Mesothelial cell of epicardium (in vitro differentiated cells): ENCODE measurements at places on chromosomes 5 and 9. TPM values are rescaled to one million over a fixed set of nuclear protein-coding genes. Genes with fewer than 3 reads are reported as not detected.
A peak's percentile ranks its signal among the peaks of the same experiment; 100 is the strongest.

- no peak overlapping the region for H3K27ac ChIP-seq
- peaks cover 4% of the 10 kb centered on the region for H3K27me3 ChIP-seq
- peaks cover 7% of the 10 kb centered on the region for H3K4me1 ChIP-seq
- no peak overlapping the region for H3K4me3 ChIP-seq
Observed at GRCh38 chr9:121921444-121921843, 171.7 kb downstream of the TTLL11 start.

GRCh38 chr5:164097749-164098148 is 592.3 kb downstream of the MAT2B start:
- H3K27me3 ChIP-seq = no peaks in the 10 kb centered on the region
- no peaks in the 10 kb centered on the region for H3K36me3 ChIP-seq
- H3K4me3 ChIP-seq = no peak overlapping the region
- H3K27ac ChIP-seq = no peak overlapping the region
- no peak for DNase-seq

- peaks cover 13% of the 10 kb centered on the region for H3K4me1 ChIP-seq
- DNase-seq = no peak
- H3K27me3 ChIP-seq = peaks cover 4% of the 10 kb centered on the region
- H3K4me3 ChIP-seq = no peak overlapping the region
- no peak overlapping the region for H3K27ac ChIP-seq
Observed at GRCh38 chr5:172530878-172531703, 76.8 kb upstream of the SH3PXD2B start.

DNA sequence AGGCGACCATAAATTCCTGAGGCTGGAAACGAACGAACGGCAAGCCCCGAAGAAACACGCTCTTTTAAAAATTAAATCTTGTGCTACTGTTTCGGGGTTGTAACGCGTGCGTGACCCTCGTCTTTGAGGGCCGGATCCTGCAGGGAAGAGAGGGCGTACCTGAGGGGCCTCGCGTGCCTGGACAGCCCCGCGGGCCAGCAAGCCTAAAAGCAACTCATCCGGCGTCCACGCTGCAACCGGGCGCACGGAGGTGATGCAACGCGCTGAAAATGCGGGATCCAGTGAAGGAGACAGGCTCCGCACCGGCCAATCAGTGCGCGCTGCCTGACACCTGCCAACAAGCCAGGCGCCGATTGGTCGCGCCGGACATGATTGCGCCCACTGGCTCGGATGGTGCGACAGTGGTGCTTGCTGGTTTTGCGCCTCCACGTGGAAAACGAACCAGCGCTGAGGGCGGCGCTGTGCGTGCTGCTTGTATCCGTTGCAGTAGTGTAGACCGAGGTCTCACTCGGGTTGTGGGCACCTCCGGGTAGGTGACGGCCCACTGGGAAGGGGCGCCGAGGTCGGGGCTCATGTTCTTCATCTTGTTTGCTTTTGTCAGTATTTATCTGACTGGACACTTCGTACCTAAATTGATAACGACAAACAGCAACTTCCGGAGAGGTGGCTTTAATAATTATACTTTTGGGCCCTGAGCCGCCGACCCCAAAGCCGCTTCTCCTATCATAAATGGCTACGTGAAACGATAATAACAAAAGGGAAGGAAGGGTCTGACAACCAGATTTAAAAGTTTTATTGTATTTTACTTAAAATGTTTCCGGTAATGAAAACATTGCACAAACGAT is at the start of gene IARS1:
Gene IARS1, minus strand, starts transcription at position 246 of the 845 bp plus-strand sequence. CDS start 4,278 bp downstream, outside the sequence.
- peaks cover 39% of the 10 kb centered on the region for H3K4me1 ChIP-seq
- DNase-seq = peak; percentile 100
- peaks cover 26% of the 10 kb centered on the region for H3K36me3 ChIP-seq
- H3K27me3 ChIP-seq = no peaks in the 10 kb centered on the region
- peak within 1 kb of the TSS; percentile 99 for H3K27ac ChIP-seq

- H3K4me1 ChIP-seq = no peaks in the 10 kb centered on the region
- DNase-seq = no peak
- H3K27ac ChIP-seq = no peak overlapping the region
- no peak overlapping the region for H3K4me3 ChIP-seq
Observed at GRCh38 chr9:102178811-102179210, 440.4 kb upstream of the GRIN3A start.

DNA sequence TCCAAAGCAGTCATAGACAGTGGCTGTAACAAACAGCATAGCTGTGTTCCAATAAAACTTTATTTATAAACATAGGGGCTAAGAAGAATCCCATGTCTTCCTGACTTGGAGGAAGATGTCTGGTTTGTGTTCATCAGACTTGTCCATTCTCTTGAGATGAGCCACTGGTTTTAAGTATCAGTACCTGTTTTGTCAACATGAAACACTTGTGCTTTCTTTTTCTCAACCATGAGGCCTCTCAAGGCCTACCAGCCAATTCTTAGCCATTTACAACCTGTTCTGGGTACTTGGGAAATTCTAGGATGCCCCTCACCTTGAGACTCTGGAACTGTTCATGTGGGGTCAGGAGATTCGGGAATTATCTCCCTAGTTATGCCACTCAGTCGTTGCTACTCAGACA is 154.3 kb upstream of the PPP1R2B start:
- H3K4me1 ChIP-seq = peaks cover 2% of the 10 kb centered on the region
- no peaks in the 10 kb centered on the region for H3K27me3 ChIP-seq
- H3K4me3 ChIP-seq = no peak overlapping the region
- no peaks in the 10 kb centered on the region for H3K36me3 ChIP-seq

DNA sequence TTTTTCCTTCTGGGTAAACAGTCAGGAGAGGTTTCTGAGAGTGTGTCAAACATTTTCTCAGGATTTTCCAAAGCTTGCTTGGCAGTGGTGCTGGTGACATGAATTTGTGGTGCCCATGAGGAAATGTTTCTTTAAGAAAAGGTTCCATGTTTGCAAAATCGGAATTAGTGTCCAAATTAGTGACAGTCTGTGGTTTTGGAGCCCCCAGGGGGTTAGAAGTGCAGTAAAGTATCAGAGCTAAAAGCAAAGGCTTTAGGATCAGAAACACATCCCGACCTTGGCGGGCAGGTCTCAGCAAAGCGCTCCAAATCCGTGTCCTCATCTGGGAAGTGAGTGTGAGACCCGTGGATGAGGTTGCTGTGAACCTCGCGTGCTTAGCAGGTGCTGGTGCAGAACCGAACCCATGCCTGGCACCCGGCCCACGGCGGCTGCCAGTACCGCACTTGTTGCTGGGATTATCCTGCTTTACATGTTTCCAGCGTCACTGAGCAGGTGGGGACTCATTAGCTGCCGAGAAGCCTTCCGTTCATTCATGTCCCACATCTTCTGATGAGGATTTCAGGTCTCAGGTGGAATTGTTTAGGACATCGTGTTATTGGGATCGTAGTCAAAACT is 70.8 kb upstream of the COL5A1 start:
- H3K36me3 ChIP-seq = no peaks in the 10 kb centered on the region
- peaks cover 8% of the 10 kb centered on the region for H3K4me1 ChIP-seq
- no peaks in the 10 kb centered on the region for H3K27me3 ChIP-seq
- no peak overlapping the region for H3K4me3 ChIP-seq

DNA sequence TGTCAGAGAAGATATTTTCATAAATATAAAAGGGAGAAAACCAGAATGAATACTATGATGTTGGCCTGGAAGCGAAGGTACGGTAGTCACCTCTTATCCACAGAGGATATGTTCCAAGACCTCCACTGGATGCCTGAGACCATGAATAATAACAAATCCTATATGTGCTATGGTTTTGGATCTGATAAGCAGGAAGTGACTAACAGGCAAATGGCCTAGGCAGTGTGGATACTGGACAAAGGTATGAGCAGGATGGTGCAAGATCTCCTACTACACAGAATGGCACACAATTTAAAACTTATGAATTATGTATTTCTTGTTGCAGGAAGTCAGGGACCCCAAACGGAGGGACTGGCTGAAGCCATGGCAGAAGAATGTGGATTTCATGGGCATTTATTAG is 48.2 kb downstream of the ADAMTS12 start:
- no peaks in the 10 kb centered on the region for H3K4me1 ChIP-seq
- no peak overlapping the region for H3K27ac ChIP-seq
- no peaks in the 10 kb centered on the region for H3K27me3 ChIP-seq
- no peak overlapping the region for H3K4me3 ChIP-seq
- no peaks in the 10 kb centered on the region for H3K36me3 ChIP-seq
- DNase-seq = no peak

- no peak overlapping the region for H3K27ac ChIP-seq
- no peak for DNase-seq
- no peak overlapping the region for H3K4me3 ChIP-seq
- peaks cover 26% of the 10 kb centered on the region for H3K4me1 ChIP-seq
Observed at GRCh38 chr9:78574354-78575045, 277.6 kb downstream of the PSAT1 start.

DNA sequence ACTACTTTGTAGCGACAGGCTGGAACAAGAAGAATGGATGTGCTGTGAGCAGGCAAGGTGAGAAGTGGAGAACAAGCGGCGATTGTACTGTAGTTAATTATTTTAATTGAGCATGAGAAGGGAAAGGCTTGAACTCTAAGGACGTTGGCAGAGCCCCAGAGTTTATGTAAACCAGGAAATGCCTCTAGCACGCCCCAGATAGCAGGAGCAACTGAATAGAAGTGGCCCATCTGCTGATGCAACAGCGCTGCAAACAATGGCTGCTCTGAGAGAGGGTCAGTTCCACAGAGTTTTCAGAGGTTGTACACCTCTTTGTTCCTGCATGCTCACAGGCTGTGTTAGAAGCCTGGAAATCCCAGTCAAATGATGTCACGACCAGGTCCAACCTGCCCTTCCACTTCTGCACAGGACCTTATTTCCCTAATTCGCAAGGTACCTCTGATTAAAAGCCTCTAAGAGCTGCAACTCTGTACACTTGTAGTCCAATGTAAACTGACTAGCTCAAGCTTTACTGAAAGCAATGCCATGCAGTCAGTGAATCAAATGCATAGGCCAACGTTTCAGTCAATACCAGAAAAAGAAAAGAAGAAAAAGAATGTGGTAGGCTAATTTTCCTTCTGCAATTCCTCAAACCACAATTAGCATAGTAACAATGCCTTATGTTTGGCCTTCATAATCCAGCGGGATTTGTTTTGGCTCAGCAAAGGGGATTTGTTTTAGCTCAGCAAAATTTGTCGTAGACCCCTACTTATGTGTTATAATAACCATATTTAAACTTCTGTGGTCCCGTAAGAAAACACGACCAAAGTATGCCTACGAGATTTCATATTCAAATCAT is 119.6 kb upstream of the RETREG1 start:
- no peaks in the 10 kb centered on the region for H3K27me3 ChIP-seq
- peak overlapping the region; percentile 86 for H3K27ac ChIP-seq
- DNase-seq = peak; percentile 49
- H3K4me1 ChIP-seq = peaks cover 52% of the 10 kb centered on the region
- H3K36me3 ChIP-seq = peaks cover 8% of the 10 kb centered on the region
- H3K4me3 ChIP-seq = peak overlapping the region; percentile 3

DNA sequence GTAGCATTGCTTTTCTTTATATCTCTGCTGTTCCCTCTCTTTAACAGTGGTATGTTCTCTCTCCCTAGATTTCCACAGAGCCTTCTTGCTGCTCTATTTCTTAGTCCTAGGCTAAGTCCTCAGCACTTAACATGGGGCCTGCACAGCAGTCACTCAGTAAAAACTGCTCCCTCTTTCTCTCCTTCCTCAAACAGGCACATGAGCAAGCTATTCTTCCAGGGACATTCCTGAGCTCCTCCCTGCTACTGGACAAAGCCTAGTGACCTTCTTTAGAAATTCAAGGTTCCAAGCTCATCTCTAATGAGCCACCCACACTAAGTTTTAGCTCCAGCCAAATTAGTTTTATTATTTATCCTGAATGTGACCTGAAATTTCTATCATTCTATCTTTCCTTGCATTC is 39.5 kb downstream of the TRIM32 start:
- DNase-seq = no peak
- H3K4me1 ChIP-seq = no peaks in the 10 kb centered on the region
- no peak overlapping the region for H3K27ac ChIP-seq
- H3K36me3 ChIP-seq = no peaks in the 10 kb centered on the region
- peaks cover 11% of the 10 kb centered on the region for H3K27me3 ChIP-seq

DNA sequence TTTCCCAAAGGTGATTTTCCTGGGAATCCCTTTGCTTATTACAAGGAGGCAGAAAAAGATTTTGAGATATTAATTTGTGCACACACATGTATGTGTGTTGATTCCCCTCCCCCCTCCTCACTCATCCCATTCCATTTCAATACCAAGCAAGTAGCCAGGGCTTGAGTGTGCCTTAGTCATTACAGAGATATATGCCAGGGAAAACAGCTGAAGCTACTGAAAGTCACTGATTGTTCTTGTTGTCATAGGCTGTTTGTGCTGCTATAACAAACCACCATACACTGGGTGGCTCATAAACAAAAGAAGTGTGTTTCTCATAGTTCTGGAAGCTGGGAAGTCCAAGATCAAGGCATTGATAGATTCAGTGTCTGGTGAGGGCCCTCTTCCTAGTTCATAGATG is 158.6 kb downstream of the BAAT start:
- peaks cover 10% of the 10 kb centered on the region for H3K27me3 ChIP-seq
- H3K36me3 ChIP-seq = no peaks in the 10 kb centered on the region
- DNase-seq = no peak
- no peak overlapping the region for H3K4me3 ChIP-seq
- H3K4me1 ChIP-seq = peaks cover 3% of the 10 kb centered on the region

GRCh38 chr5:103451261-103451660 is 111.3 kb downstream of the NUDT12 start:
- H3K4me1 ChIP-seq = no peaks in the 10 kb centered on the region
- no peak overlapping the region for H3K4me3 ChIP-seq
- H3K36me3 ChIP-seq = no peaks in the 10 kb centered on the region
- H3K27me3 ChIP-seq = no peaks in the 10 kb centered on the region
- no peak for DNase-seq

DNA sequence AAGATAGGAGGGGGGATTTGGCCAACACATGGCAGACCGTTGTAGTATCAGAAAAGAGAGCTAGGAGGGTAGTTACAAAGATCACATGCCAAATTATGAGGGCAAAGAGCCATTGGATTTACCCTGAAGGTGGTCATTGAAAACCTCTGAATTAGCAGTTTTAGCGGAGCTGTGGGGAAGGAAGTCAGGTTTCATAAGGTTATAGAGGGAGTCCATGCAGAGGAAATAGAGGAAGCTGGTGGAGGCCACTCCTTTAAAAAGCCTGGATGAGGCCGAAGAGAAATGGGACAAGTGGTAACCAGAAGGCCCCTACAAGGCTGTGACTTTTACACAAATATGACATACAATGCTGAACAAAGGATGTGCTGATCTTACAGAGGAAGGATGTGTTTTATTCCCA is 13.2 kb downstream of the DOCK8 start:
- H3K27me3 ChIP-seq = no peaks in the 10 kb centered on the region
- H3K36me3 ChIP-seq = no peaks in the 10 kb centered on the region
- H3K4me3 ChIP-seq = no peak overlapping the region
- no peaks in the 10 kb centered on the region for H3K4me1 ChIP-seq
- H3K27ac ChIP-seq = no peak overlapping the region

GRCh38 chr5:177537389-177538361 is 16.7 kb downstream of the FAM193B start:
- H3K4me1 ChIP-seq = peaks cover 4% of the 10 kb centered on the region
- peaks cover 11% of the 10 kb centered on the region for H3K36me3 ChIP-seq
- no peak overlapping the region for H3K4me3 ChIP-seq
- DNase-seq = no peak
- H3K27ac ChIP-seq = peak overlapping the region; percentile 75

PCDHB14 gene
- 7.1 to 8.6 TPM (median 7.7 TPM) in 3 replicates for total RNA-seq

WDR38 gene
- total RNA-seq = not detected in 3 replicates

PCDHGA7 gene
- 0.33 to 0.43 TPM (median 0.38 TPM) in 3 replicates for total RNA-seq

IL7R gene
- 0.13 to 0.25 TPM (median 0.13 TPM) in 3 replicates for total RNA-seq

SLC4A9 gene
- 1.8 to 2.5 TPM (median 2.2 TPM) in 3 replicates for total RNA-seq

DPH7 gene
- total RNA-seq = 55.0 to 59.4 TPM (median 56.1 TPM) in 3 replicates

LPAR1 gene
- total RNA-seq = 34.3 to 40.3 TPM (median 39.6 TPM) in 3 replicates

CD14 gene
- 0.34 to 0.63 TPM (median 0.35 TPM) in 3 replicates for total RNA-seq

SH3TC2 gene
- 5.2 to 6.8 TPM (median 5.6 TPM) in 3 replicates for total RNA-seq

TLE1 gene
- 88.7 to 97.9 TPM (median 90.7 TPM) in 3 replicates for total RNA-seq

PIP5KL1 gene
- total RNA-seq = 7.6 to 9.0 TPM (median 8.2 TPM) in 3 replicates
